Cortex of kidney (tissue), 1 donor: ENCODE measurements at places on chromosomes 7 and 10.

DNA sequence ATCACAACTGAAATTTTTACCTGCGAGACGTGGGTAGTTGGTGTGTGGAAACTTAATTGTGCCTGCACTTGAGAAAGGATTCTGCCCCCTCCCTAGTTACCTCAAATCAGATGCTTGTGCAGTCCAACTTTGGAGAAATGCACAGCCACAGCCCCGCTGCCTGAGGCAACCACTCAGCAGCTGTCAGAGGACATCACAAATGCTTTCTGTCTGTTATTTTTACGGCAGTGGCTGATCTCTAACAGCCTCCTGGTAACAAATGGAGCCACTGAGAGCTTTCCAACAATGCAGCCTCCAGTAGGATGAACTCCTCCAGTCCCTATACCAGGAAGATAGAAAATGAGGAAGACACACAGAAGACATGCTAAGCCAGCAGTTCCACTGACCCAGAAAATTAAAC is 712.2 kb upstream of the GHITM start:
- no peak for DNase-seq

GRCh38 chr10:116909307-116909706 is 60.0 kb downstream of the ENO4 start:
- no peak for DNase-seq

GRCh38 chr10:1299041-1299726 is 243.0 kb downstream of the WDR37 start:
- DNase-seq: no peak

DNA sequence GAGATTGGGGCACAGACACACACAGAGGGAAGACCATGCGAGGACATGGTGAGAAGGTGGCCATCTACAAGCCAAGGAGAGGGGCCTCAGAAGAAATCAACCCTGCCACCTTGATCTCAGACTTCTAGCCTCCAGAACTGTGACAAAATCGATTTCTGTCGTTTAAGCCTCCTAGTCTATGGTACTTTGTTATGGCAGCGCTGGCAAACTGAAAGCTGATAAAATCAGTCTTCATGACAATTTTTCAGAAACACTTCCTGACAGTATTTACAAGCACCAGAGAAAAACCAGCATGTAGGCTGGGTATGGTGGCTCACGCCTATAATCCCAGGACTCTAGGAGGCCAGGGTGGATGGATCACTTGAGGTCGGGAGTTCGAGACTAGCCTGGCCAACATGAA is 4.2 kb downstream of the PARP12 start:
- DNase-seq: no peak

- DNase-seq: no peak
These were observed 210.0 kb upstream of the PPP2R2D start for GRCh38 chr10:131690805-131691239.

- no peak for DNase-seq
These were observed 12.5 kb downstream of the STAG3 start for GRCh38 chr7:100190048-100190711.
